ENCODE measurements at places on chromosomes 6 and 20.

DNA sequence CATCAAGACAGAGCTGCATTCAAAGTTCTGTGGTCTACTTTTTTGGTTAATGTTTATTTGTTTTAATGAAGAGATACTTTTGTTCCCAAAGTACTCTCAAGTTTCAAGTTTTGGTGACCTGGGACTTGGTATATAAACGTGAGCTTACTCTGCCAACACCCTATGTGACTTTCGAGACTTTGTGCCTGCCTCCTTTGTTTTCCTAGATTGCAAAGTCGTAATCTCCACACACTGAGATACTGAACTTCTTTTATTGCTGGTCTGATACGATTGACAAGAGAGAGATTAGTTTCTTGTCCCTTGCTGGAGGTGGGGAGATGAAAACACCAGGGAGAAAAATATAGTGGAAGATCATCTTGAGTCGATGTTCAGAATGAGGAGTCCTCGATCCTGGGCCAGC, 27.9 kb downstream of the PCNA start:
- DNase-seq, result no peak

GRCh38 chr6:13425270-13425873, 62.0 kb downstream of the GFOD1 start:
- peak; percentile 93 for DNase-seq

GRCh38 chr6:21414065-21414464, 179.5 kb upstream of the SOX4 start:
- no peak for DNase-seq

DNA sequence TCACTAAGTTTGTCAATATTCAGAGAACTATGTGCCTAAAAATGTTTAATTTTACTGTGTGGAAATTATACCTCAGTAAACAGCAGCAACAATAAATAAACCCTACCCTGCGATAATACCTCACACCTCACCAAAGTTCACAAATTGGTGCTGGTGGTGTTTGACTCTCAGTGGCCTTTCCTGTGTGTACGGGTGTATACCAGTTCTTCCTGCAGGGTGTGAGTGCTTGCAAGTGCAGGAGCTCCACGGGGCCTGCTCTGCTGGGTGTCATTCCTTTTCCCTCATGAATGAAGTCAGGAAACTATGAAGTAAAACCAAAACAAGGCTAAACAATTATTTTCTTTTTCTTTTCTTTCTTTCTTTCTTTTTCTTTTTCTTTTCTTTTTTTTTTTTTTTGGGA, 4.1 kb upstream of the ENPP5 start:
- no peak for DNase-seq

- no peak for DNase-seq
Observed at GRCh38 chr6:146410851-146411595, 132.6 kb upstream of the RAB32 start.
